ENCODE measurements at places on chromosomes 5 and 9.

GRCh38 chr5:180352116-180353047 is 754 bp downstream of the GFPT2 start:
- no peak for DNase-seq

DNA sequence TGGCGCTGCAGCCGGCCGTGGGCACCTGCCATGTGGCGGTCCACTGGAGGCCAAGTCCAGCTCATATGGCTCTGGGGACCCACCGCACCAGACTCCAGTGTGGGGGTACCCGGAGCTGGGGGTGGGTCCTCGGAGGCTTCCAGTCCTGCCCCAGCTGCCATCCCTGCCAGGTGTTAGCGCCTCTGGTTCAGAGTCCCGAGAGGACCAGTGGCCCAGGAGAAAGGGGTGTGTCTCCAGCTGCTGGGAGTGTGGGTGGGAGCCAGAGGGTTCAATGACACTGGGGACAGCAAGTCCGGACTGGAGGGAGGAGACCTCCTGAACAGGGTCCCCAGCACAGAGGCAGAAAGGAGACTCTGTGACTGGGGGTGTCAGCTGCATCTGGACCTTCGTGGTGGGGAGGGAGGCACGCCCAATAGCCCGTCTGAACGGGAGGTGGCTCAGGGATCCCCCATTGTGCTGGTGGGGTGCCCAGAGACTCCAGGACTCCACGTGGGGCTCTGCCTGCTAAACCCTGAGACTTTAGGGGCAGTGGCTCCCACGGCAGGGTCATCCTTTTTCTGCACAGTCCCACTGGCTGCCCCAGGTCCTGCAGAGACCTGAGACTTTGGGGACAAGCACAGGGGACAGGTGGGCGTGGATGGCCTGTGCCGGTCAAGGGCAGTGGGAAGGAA is 2.4 kb upstream of the AHRR start:
- no peak for DNase-seq

- no peak for DNase-seq
Observed at GRCh38 chr5:30106596-30106995, 1086.9 kb upstream of the CDH6 start.

- peak; percentile 52 for DNase-seq
Observed at GRCh38 chr9:112486221-112487007, at the start of gene KIAA1958. KIAA1958 (plus strand) TSS chr9:112486827; CDS start chr9:112574081, 87,254 bp downstream.

DNA sequence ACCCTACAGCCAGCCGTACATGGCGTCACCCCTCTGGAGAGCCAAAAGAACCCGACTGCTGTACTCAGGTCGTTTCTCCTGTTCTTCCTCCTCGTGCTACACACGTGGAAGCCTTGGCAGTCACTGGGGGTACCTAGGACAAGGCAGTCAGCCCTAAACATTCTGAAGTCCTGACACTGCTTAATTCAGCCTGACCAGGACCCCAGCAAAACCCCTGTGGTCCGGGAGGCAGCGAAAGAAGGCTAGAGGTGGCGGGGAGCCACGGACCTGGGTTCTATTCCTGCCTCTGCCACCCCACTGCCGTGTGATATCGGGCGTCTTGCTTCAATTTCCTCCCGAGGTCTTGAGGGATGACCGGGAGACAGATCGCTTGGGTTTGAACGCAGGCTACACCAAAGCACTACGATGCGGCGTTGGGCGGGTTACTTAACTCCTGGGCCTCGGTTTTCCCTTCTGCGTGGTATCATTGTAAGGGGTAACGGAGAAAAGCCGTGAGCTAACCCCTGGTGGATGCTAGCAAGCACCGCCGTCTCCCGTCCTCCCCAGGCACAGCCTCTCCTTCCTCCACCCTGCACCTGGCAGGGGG is 429 bp upstream of the ARL10 start:
- DNase-seq, result no peak

GRCh38 chr9:127803507-127804352 is 1.0 kb downstream of the FPGS start:
- DNase-seq, result no peak

- DNase-seq, result peak; percentile 0
Observed at GRCh38 chr5:43631182-43631910, 28.4 kb downstream of the NNT start.

GRCh38 chr5:493119-493701 is 31.0 kb downstream of the SLC9A3 start:
- DNase-seq, result no peak

GRCh38 chr5:81195335-81195929 is 37.7 kb upstream of the CKMT2 start:
- DNase-seq, result no peak

- no peak for DNase-seq
Observed at GRCh38 chr5:173581408-173582215, 34.8 kb downstream of the BOD1 start.

DNA sequence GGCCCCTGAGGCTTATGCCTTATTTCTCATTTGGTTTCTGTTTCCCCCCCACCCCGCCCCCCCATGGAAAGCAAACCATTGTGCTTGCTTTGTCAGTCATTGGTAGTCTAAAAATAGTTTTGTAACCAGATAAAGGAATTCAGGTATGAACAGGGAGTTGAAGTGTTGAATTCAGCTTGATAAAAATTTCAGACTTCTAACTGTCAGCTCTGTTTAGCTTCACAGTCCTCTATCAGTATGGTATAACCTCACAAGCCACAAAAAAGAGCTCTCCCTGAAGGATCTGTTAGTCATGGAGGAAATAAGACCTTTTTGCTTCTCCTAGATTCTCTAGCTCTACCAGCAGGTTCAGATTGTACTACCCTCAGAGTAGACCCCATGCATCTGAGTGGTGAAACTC is 378.1 kb downstream of the TMEM38B start:
- no peak for DNase-seq

DNA sequence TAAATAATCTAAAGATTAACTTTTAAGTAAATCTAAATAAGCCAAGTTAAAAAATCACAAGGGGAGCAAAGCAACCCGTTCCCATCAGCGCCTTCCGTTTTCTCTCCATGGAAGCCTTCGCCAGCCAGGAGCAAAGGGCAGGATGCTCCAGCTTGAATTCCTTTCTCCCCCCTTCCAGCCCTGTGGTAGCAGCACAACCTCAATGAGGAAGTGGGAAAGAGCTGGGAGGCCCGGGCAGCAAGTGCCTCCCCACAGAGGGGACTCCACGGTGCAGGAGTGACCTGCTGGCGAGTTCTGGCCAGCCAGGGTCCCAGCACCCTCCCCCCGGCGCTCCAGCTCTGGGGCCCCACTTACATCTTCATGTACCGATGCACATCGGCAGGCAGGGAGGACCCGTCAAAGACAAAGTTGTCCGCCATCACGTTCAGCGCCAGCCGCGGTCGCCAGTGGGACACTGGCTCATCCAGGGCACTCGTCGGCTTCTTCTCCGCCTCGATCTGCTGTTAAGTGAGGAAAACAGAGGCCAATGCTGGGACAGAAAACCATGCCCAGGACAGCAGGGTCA is 6.3 kb downstream of the CLPTM1L start:
- no peak for DNase-seq

- DNase-seq, result no peak
Observed at GRCh38 chr5:77643654-77644370, 5.3 kb upstream of the OTP start.

Data from stimulated activated CD8-positive, alpha-beta memory T cell treated with anti-CD3 and anti-CD28 coated beads, Interleukin-7, amount 100 ng/mL, for 1 hour (primary cell).